ENCODE measurements at places on chromosomes 16 and 17.
A peak's percentile ranks its signal among the peaks of the same experiment; 100 is the strongest.

DNA sequence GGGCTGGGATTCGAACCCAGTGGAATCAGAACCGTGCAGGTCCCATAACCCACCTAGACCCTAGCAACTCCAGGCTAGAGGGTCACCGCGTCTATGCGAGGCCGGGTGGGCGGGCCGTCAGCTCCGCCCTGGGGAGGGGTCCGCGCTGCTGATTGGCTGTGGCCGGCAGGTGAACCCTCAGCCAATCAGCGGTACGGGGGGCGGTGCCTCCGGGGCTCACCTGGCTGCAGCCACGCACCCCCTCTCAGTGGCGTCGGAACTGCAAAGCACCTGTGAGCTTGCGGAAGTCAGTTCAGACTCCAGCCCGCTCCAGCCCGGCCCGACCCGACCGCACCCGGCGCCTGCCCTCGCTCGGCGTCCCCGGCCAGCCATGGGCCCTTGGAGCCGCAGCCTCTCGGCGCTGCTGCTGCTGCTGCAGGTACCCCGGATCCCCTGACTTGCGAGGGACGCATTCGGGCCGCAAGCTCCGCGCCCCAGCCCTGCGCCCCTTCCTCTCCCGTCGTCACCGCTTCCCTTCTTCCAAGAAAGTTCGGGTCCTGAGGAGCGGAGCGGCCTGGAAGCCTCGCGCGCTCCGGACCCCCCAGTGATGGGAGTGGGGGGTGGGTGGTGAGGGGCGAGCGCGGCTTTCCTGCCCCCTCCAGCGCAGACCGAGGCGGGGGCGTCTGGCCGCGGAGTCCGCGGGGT is at the start of gene CDH1:
TSS of gene CDH1 (plus strand) at position 247 of the 684 bp plus-strand sequence. CDS start at position 371, 124 bp downstream.
- peak; percentile 21 for DNase-seq

DNA sequence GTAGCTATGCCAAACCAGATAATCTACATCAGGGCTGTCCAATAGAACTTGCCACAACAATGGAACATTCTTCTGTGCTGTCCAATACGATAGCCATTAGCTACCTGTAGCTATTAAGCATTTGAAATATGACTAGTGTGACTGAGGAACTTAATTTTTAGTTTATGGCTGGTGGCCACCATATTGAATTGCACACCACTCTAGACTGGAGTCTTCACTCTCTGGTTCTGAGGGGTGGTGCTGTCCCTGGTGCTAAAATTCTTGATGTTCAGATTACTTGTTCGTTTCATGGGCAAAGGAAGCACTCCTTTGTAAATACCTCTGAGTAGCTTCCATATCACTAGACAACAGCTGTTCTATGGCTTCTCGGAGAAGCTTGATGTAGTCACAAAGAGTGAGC is 296.6 kb downstream of the NPIPA8 start:
- no peak for DNase-seq

- DNase-seq: no peak
Measured at GRCh38 chr17:58764373-58764772, 8.7 kb downstream of the PPM1E start.

DNA sequence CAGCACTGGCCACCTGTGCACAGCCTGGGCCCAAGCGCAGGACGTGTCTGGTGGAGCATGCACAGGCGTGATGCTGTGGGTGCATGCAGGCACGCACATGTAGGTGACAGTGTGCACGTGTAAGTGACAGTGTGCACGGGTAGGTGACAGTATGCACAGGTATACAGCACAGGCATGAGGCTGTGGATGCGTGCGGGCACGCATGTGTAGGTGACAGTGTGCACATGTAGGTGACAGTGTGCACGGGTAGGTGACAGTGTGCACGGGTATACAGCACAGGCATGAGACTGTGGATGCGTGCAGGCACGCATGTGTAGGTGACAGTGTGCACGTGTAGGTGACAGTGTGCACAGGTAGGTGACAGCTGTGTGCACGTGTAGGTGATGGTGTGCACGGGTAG is 7.9 kb downstream of the RPUSD1 start:
- DNase-seq: no peak

GRCh38 chr16:25051406-25052150 is 36.4 kb upstream of the ARHGAP17 start:
- peak; percentile 12 for DNase-seq

DNA sequence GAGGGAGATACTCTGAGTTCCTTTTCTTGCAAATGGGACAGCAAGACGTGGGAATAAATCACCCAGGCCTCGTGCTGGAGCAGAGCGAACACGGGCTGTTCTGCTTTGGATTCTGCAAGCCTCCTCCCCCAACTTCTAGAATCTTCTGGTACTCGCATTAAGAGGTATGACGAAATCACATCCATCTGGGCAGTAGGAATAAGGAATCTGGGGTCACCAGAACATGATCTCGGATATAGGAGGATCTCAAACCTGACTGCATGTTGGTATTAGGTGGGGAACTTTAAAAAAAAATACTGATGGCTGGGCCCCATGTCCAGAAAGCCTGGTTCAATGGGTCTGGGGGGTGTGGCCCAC is 49.8 kb upstream of the USP7 start:
- DNase-seq: no peak

DNA sequence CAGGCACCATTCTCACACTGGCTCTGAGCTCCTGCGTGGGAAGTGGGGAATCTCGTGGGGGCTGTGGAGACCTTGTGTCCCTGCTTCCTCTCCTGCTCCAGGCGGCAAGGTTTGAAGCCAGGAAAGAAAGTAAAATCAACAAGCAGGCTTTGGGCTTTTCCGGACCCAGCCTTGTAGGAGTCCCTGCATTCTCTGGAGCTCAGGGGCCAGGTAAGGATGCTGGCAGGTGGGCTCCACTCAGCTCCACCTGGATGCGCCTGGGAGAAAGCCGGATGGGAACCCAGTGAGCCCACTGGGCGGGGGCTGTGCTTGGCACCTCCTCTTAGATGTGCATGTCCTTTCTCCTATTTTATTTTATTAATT is 362.5 kb downstream of the SEC14L1 start:
- DNase-seq: no peak

DNA sequence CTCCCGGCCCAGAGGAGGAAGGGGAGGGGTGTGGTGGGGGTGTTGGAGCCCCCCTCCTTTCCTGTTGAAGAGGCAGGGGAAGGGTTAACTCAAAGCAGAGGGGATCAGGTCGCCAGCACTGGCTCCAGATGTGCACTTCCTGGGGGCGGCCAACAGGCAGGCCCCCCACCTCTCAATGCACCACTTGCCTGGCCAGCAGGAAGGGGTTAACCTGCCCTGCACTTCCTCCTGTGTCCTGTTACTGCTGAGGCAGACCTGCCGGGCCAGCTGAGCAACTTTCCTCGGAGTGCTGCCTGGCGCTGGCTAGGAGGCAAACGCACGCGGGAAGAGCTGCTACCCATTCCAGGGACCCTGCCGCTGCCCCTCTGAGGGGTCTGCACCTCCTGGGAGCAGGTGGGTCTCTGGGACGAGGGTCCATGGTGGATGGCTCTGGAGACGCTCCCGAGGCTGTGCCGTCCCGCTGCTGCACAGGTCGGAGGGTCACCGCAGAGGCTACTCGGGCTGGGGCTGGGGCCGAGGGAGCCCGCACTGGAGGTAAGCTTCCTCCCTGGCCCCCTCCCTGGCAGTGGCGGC is at the start of gene EPN3:
TSS of gene EPN3 (plus strand) at position 284 of the 573 bp plus-strand sequence. CDS start 3,822 bp downstream, outside the sequence.
- no peak for DNase-seq

DNA sequence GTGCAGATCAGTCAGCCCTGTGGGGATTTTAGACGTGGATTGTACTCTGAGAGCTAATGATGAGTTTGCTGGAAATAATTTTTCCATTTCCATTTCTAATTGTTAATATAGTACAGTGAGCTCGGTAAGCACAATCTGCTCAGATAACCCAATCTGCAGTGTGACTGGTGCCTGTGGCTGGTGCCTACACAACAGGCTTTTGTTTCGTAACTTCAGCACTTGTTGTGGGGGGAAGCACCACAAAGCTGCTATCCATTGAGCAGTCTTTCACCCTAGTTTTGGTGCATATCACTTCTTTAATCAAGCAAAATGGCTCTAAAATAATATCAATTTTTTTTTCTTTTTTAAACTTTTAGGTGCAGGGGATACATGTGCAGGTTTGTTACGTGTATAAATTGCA is 534.9 kb upstream of the HSBP1 start:
- DNase-seq: no peak

All from activated CD4-positive, alpha-beta T cell treated with anti-CD3 and anti-CD28 coated beads, Interleukin-2, amount 10 ng/mL, durations not matched to agents 7 days and 5 days (primary cell).